ENCODE measurements at places on chromosomes 12 and 14.

- DNase-seq, result no peak
Measured at GRCh38 chr12:109752117-109753053, 38.8 kb downstream of the FAM222A start.

- DNase-seq, result no peak
Measured at GRCh38 chr12:28374556-28374955, 184.3 kb downstream of the CCDC91 start.

DNA sequence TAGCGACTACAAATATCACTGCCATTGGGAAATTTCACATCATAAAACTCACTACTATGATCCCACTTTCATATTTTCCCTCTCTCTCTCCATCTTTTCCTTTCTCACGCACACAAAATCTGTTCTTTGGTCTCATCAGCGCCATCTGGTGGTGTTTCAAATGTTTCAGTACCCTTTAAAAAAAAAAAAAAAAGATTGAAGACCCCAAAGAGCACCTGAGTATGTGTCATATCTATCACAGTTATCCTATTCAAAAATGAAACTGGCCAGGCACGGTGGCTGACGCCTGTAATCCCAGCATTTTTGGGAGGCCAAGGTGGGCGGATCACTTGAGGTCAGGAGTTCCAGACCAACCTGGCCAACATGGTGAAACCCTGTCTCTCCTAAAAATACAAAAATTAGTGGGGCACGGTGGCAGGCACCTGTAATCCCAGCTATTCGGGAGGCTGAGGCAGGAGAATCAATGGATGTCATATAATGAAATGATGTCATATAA is 72.4 kb downstream of the TTC9 start:
- DNase-seq, result peak; percentile 33

DNA sequence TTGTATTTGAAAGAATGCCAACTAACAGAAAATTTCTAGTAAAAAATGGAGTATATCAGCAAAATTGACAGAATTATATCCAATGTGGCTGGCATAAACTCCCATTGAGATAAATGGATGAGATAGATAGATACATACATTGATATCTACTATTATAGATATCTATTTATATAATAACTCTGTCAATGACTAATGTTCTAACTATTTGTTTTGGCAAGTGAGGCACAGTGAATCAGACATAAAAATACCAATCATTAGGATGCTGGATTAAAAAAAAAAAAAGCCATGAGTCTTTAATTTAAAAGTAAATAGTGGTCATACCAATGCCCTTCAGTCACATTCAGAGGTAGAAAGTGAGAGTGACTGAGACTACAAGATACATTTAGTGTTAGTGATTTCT is 33.7 kb upstream of the GLIPR1 start:
- no peak for DNase-seq

DNA sequence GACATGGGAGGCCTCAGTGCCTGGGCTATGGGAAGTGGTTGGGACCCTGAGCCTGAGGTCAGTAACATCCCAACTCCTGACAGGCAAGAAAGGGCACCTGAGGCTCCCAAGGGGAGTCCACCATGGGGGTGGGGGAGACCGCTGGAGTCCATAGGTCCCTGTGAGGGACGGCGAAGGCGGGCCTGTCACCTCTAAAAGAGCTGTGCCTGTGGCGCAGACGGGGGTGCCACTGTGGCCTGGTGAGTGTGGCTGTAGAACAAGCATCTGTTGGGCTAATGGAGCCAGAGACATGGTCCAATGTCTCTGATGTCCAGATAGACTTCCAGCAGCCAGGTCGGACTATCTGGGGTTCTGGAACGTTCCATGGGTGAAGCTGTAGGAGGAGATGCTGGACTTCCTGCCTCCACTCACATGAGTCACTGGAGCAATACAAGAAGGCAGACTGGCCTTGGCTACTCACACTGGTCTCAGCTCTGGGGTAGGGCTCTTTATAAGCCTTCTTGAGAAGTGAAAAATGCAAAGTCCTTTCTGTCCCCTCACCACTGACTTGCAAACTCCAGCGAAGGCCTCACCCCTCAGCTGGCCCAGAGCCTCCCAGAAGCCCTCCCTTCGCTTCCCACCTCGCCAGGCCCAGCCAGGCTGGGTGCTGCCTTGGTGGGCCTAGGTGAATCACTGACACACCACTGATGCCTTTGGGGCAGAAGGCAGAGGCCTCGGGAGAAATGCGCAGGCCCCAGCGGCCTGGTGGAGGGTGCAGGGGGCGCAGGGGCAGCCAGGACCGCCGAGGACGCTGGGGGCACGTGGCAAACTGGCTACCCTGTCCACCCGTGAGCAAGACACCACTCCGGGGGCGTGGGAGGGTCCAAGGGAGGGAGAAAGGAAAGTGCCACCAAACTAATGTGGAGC is 1.1 kb upstream of the TRAF3 start:
- DNase-seq, result no peak

- DNase-seq, result no peak
Measured at GRCh38 chr14:100658181-100658886, 68.4 kb upstream of the DLK1 start.

GRCh38 chr14:36820901-36821300 is 159.2 kb downstream of the PAX9 start:
- DNase-seq, result no peak

- DNase-seq, result peak; percentile 58
Measured at GRCh38 chr12:117342682-117343081, 18.7 kb downstream of the NOS1 start.

DNA sequence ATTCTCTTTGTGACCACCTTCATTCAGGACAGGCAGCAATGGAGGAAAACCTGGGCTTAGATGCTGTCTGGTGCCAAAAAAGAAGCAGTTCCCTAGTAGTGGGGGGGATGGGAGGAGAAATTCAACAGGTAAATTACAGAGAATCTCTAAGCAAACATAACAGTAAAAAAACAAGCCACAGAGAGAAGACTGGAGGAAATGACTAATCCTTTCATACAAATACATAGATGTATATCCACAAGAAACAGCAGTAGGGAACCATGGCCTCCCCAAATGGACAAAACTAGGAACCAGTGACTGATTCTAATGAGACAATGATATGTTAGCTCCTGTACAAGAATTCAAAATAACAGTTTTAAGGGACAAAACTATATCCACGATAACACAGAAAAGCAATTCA is 513.0 kb downstream of the NAV3 start:
- no peak for DNase-seq

DNA sequence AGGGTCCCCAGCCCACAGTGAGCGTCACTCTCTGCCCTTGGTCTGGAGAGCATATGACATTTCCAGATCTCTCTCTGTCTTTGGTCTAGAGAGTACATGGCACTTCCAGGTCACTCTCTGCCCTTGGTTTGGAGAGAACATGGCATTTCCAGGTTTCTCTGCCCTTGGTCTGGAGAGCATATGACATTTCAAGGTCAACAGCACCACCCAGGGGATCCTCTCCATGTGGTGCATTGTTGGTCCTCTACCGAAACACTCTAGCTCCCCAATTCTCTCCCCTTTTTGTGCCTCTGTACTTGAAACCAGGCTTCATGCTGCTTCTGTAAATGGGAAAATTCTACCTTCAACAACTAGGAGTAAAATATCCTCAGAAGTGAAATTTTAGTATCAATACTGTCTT is 399.4 kb downstream of the NELL2 start:
- DNase-seq, result no peak

DNA sequence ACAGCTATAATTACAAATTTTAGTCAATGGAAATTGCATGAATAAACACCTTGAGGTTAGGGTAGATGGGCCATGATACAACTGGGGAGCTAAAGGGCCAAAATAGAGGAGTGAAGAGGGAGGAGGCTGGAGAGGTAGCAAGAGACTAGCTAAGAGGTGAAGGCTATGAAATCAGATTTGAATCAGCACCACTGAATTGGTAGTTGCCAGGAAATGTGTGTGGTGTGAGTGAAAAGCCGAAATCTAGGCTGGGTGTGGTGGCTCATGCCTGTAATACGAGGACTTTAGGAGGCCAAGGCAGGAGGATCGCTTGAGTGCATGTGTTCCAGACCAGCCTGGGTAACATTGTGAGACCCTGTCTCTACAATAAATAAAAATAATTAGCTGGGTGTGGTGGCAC is 22.7 kb downstream of the YY1 start:
- no peak for DNase-seq

- no peak for DNase-seq
Measured at GRCh38 chr12:32470936-32471470, 71.6 kb downstream of the FGD4 start.

DNA sequence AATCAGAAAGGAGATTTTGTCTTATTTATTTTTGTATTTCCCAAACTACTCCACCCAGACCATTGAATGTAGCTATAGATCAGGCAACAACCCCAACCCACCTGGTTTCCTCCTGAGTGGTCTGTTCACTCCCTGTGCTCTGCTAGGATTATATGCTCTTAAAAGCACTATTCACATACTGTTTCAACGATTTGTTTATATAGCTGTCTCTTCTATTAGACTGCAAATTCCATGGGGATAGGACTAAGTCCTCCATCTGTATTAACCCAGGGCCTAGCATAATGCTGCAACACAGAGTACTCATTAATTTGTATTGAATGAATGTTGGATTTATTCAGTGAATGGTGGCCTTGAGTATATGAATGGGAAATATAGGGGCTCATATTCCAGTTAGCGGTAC is 307.6 kb downstream of the RAD51B start:
- no peak for DNase-seq

GRCh38 chr14:30267141-30267540 is 291.8 kb upstream of the G2E3 start:
- DNase-seq, result no peak

DNA sequence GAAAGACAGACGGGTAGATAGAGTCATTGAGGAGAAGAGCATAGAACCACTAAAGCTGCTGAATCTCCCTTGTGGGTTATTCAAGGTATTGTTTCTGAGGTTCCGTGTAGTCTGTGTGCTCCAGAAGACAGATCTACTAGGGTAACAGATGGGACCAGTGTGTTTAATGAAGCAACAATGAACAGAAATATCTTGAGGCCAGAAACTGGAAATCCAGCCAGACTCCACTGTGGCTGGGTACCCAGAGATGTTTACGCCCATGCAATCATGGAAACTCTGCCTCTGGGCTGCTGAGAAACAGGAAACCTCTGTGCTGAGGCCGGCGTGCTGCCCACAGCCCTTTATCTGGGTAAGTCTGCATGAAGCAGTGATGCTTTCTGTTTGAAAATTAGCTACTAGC is 8.3 kb downstream of the PROX2 start:
- DNase-seq, result no peak

GRCh38 chr12:68406134-68406576 is 74.0 kb upstream of the MDM1 start:
- DNase-seq, result peak; percentile 88

- peak; percentile 32 for DNase-seq
Measured at GRCh38 chr12:10027311-10027710, 3.2 kb upstream of the CLEC9A start.

DNA sequence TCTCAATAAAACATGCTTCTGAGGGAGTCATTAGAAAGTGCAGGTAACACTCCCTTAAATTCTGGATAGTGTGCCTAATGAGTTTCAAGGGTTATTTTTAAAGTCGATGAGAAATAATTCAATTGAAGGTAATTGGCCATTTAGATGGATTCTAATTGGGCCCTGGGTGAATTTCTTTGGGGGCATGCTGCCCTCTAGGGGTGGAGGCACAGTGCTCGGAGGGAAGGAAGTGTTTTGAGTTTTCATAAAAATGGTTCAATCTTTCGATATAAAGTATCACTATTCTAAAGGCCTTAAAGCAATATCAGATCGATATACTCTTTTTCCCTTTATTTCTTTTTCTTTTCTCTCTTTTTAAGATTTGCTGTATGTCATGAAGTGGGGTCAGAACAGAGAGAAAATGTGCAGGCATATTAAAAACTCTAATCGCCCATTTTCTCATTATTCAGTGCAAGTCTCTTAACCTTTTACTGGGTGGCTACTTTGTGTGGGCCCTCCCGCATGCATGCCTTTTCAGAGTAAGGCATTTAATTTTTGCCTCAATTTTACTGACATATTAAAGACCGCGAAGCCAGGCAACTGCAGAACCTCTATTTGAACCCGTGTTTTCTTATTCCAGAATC is 25.5 kb downstream of the NKX2-8 start:
- DNase-seq, result peak; percentile 16

DNA sequence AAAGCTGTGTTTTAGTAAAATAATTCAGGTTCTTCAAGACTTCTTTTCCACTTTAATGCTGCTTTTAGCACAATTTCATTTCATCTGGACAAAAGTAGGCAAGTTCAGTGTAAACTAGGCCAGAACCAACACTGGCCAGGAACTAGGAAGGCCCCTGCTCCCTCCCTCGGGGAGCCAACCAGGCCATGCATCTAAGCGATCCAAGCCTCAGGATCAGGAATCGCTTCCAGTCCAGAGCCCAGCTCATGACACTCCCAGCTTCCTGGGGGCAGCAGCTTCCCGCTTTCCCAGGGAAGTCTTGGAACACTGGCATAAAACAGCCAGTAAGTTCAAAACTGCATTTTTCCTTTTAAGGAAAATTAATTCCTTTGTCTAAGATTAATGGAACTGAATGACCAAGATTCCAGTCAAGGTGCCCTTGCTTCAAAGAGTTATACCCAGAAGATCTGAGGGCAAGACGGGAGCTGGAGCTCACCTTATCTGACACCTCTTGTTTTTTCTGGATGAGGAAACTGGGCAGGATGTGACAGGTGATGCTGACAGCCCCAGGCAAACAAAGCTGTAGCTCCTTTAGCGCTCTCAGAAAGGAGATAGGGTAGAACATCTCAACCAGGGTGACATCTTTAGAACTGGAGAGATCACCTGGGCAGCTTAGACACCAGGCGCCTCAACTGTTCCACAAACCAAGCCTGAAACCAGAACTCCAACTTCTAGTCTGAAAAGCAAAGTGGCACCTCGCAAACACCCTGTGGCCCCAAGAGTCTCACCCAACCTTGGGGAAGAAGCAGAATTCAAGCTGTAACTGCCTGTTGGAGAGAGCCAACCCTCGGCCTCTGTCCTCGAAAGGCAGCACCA is 61.4 kb upstream of the PNMA1 start:
- no peak for DNase-seq

GRCh38 chr12:77553976-77554619 is 276.6 kb upstream of the NAV3 start:
- DNase-seq, result no peak

DNA sequence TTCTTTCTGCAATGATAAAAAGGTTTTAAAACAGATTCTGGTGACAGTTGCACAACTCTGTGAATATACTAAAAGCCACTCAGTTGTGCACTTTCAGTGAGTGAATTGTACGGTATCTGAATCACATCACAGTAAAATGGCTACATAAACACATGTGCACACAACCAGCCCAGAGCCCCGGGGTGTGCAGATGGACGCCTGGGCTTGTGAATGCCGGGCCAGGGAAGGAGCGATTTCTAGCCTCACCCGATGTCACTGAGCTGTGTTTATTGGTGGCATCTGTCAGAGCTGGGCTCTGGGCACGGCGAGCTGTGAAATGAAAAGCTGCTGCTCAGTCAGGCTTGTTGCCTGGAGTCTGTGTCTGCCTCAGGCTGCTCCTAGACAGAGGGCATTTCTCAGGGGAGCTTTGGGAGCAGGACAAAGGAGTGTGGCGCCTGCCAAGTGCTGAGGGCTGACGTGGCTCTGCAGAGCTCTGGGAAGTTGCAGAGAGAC is 25.9 kb downstream of the RHOF start:
- DNase-seq, result no peak

Measured in H4 (cell line).